ENCODE measurements at places on chromosomes 7 and 10. TPM values are rescaled to one million over a fixed set of nuclear protein-coding genes. Genes with fewer than 3 reads are reported as not detected.

Gene NRP1
- total RNA-seq = 152 TPM

GRCh38 chr10:122822973-122823690, 22.5 kb downstream of the CUZD1 start:
- H3K36me3 ChIP-seq = no peaks in the 10 kb centered on the region
- no peak for DNase-seq
- no peak overlapping the region for H3K27ac ChIP-seq
- peaks cover under 1% of the 10 kb centered on the region for H3K27me3 ChIP-seq

Gene DNAJC12
- 0.76 TPM for total RNA-seq

Gene IFIT1B
- total RNA-seq = not detected

- H3K36me3 ChIP-seq = no peaks in the 10 kb centered on the region
- peaks cover 35% of the 10 kb centered on the region for H3K4me1 ChIP-seq
- no peaks in the 10 kb centered on the region for H3K27me3 ChIP-seq
- DNase-seq = peak; percentile 46
- H3K4me3 ChIP-seq = no peak overlapping the region
Measured at GRCh38 chr7:137768366-137768765, 78.4 kb downstream of the DGKI start.

Gene NKX2-3
- total RNA-seq = not detected

GRCh38 chr10:73763343-73763742, 18.5 kb upstream of the CHCHD1 start:
- H3K4me1 ChIP-seq = peaks cover 17% of the 10 kb centered on the region
- no peaks in the 10 kb centered on the region for H3K27me3 ChIP-seq
- peak overlapping the region; percentile 41 for H3K27ac ChIP-seq
- peak; percentile 42 for DNase-seq

DNA sequence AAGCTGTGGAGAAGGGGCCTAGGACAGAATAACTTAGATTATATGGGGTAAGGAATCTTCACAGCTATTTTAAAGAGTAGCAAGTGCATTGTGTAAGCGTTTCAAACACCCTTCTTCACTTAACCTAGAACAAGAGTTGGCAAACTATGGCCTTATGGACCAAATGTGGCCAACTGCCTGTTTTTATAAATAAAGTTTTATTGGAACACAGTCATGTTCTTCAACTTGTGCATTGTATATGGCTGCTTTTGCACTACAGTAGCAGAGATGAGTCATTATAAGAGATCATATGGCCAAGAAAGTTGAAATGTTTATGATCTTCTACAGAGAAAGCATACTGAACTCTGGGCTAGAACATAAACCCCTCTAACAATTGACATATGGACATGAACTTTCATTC, 187.8 kb downstream of the ETV1 start:
- no peak for DNase-seq
- H3K27ac ChIP-seq = peak overlapping the region; percentile 70
- H3K36me3 ChIP-seq = no peaks in the 10 kb centered on the region
- no peak overlapping the region for H3K4me3 ChIP-seq
- H3K4me1 ChIP-seq = peaks cover 11% of the 10 kb centered on the region

Gene UTF1
- not detected for total RNA-seq

Gene PNLIPRP2
- not detected for total RNA-seq

GRCh38 chr7:87545760-87546159, 54.9 kb downstream of the ABCB1 start:
- H3K36me3 ChIP-seq = no peaks in the 10 kb centered on the region
- no peaks in the 10 kb centered on the region for H3K4me1 ChIP-seq
- no peak overlapping the region for H3K4me3 ChIP-seq
- no peak for DNase-seq

Gene MPLKIP
- total RNA-seq = 19.2 TPM

- H3K4me3 ChIP-seq = no peak overlapping the region
- no peak for DNase-seq
- H3K36me3 ChIP-seq = no peaks in the 10 kb centered on the region
Measured at GRCh38 chr7:152867502-152867874, 107.9 kb downstream of the ACTR3B start.

DNA sequence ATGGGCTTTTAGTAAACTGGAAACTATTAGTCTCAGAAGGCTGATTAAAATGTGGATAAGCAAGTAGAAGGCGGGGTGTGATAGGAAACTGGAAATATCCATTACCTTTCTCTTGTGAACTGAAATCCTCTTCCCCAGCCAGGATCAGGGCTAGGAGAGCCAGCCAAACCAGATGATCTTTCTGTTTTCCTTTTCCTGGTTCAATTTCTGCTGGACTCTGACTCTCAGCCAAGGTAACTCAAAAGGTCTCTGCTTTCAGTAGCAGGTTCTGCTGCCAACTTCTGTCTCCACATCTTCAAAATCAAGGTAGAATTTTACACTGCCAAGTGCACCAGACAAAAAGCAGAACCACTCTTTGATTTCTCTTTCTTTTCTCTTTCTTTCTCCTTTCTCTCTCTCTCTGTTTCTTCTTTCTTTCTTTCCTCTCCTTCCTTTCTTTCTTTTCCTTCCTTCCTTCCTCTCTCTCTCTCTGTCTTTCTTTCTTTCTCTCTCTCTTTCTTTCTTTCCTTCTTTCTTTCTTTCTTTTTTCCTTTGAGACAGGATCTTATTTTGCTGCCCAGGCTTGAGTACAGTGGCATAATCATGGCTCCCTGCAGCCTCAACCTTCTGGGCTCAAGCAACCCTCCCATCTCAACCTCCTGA, 30.8 kb downstream of the OTUD1 start:
- H3K4me1 ChIP-seq = no peaks in the 10 kb centered on the region
- peaks cover 17% of the 10 kb centered on the region for H3K27me3 ChIP-seq
- no peak overlapping the region for H3K4me3 ChIP-seq
- no peak overlapping the region for H3K27ac ChIP-seq

- no peaks in the 10 kb centered on the region for H3K27me3 ChIP-seq
- DNase-seq = no peak
- no peaks in the 10 kb centered on the region for H3K4me1 ChIP-seq
- H3K27ac ChIP-seq = no peak overlapping the region
- no peak overlapping the region for H3K4me3 ChIP-seq
Measured at GRCh38 chr10:92845921-92846320, 2.4 kb upstream of the EXOC6 start.
